ENCODE measurements at places on chromosomes 3 and 15.

DNA sequence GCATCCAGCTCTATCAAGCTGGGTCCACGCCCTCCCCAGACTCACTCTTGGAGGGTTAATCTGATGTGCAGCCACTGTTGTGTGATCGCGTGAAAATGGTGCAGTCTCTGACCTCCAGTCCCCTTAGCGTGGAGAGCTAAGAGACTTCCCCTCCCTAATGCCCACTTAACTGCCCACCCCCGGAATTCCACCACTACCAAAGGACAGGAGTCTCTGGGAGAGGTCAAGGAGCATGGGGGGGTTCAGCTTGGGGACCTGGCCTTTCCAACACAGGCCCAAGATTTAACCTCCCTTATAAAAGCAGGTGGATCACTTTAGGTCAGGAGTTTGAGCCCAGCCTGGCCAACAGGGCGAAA is 48.8 kb downstream of the CCDC12 start:
- no peak for DNase-seq

GRCh38 chr3:53067567-53067966 is 21.7 kb upstream of the SFMBT1 start:
- no peak for DNase-seq

- no peak for DNase-seq
Measured at GRCh38 chr15:52488830-52489229, 39.9 kb downstream of the MYO5A start.

DNA sequence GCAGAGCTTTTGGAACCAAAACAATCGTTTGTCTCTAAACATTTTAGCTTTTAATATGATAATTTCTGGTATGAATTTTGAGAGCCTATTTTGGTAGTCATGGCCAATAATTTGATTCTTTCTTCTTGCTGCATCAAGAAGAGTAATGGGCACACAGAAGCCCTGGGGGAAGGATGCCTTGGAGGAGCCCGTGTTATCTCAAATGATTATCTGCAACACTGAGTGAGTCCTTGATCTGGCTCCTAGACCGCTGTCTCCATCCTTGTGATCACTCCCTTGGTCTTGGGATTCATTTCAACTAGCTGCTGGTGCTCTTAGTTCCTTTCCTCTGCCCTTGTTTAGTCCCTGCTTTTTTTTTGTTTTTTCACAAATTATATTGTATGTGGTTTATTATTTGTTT is 77.9 kb upstream of the CCNL1 start:
- no peak for DNase-seq

GRCh38 chr3:195573611-195574496 is 9.9 kb downstream of the APOD start:
- no peak for DNase-seq

DNA sequence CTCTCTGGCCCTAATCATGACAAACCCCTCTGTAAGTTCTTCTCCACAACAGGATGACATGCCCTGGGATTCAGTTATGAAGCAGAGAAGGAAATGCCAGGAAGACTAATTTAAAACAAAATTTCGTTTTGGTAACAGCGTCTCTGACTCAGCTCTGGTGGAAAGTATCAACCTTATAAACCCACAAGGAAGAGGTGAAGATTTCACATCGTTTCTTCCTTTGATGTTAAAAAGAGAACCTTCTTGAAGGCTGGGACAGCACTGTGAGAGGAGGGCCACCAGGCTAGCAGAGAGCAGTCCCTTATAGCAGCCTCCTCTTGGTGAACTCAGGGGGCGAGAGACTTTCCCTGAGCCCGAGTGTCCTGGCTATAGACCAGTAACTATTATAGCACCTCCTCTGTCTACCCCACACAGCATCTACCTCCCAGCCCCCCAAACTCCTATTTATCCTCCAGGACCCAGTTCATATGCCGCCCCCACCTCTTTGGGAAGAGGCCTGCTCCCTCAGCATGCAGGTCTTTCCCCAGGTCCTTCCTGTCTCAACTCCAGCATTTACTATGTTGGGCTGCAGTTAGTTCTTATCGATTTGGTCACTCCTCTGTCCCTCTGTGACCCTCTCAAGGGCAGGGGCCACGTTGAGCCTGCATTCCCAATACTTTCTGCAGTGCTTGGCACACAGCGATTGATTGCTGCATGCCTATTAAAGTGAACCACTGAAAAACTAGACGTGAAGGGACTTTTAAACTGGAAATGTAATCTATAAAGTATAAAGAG is 321.5 kb upstream of the ICE2 start:
- DNase-seq = no peak
